NCI-H526 (cell line): ENCODE measurements at places on chromosomes 6 and 20.

DNA sequence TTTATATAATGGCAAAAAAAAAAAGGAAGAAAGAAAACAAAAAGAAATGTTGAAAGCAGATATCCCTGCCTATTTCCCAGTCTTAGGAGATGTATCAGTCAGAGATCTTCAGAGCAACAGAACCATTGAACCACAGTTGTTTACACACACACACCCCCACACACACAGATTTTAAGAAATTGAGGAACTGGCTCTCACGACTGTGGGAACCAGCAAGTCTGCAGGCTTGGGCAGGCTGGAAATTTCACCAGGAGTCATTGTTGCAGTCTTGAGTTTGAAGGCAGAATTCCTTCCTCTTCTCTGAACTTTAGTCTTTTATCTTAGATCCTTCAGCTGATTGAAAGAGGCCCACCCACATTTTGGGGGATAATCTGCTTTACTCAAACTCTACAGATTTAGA, 380.9 kb downstream of the CDKAL1 start:
- DNase-seq, result no peak

DNA sequence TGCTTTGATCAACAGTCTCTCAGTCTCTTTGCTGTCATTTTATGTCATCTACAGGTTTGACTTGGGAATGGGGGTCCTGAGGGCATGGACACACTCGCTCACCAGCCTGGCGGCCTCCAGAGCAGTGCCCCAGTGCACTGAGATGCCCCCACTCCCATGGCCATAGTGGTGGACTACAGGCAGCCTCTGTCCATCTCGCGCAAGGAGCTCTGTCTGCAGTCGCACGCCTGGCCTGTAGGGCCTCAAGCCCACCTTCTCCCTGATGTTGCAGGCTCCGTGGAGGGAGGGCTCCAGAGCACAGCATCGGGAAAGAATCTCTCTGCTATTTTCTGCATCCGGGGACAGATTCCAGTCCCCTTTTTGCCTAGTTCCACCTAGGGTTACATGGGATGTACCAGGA, 22.6 kb downstream of the DDO start:
- DNase-seq, result no peak

GRCh38 chr6:108877046-108877751, 29.0 kb downstream of the ARMC2 start:
- DNase-seq, result no peak

DNA sequence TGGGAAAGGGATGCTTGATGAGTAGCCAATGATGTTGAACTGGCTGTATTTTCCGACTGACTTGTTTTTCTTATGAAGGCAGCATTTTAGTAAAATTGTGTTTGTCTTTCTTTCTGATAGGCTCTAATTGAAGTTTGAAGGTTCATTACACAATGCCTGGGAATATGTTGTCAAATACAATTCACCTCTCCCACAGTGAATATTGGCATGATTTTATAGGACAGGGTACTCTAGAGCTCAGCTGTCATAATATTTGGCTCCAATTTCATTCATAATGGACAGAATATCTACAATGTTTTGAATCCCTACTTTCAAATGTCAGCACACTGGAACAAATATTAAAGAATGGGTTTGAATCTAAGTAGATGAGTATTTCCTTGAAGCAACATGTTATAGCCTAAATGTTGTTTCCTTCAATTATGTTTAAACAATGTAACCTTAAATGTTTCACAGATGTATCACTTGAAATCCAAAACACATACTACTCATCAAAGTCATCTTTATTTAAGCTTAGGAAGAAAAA, 81.4 kb downstream of the LAMA2 start:
- DNase-seq, result no peak

GRCh38 chr20:4763723-4764510, 42.2 kb downstream of the PRND start:
- no peak for DNase-seq

DNA sequence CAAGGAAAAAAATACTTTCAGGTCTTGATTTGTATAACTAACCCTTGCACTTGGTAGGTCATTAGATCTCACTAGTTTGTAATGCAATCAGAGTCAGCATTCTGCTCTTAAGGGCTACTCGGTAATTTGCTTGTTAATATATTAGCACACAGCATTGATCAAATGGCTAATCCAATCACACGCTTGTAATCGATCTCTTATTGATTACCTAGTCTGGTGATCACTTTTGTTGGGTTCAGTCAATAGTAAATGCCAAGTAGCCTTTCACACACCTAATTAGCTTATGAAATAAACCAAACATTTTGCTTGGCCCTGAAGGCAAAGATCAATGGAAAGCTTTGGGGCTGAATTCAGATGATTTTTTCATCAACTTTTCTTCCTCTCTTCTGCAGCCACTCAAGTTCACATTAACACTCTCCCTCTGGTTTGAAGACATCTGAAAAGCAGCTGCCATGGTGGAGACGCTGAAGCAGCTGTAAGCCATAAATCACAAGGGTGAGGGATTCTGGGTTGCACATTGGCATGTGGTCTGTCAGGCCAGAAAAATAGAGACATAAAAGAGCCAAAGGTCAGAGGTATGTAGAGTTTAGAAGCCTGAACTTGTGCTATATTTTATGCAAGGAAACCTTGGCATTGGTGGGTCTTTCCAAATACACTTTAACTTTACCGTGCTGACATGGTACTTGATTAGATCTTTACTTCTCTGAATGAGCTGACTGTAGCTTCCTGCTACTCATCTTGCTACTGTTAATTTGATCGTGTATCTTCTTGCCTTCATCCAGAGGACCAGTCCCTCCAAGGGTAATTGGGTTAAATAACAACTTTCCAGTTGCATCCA, 234.4 kb downstream of the SIM1 start:
- no peak for DNase-seq

DNA sequence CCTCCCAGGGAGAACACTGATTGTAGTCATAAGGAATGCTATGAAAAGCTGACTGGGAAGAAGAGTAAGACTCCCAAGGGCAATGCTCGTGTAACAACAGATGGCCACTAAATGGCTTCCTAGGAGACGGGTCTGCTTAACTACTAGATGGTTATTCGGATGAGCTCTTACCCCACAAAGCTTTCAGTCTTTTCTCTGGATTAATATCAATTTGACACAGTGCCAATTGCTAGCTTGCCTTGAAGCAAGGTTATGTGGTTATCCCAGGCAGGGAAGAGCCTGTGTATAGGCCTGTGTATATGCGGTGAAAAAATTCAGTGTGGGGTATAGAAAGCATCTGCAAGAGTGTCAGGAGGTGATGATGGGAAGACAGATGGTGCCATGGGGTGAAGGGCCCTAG, 86.4 kb upstream of the NOX3 start:
- no peak for DNase-seq

GRCh38 chr20:16475225-16475624, 98.0 kb downstream of the KIF16B start:
- peak; percentile 31 for DNase-seq

DNA sequence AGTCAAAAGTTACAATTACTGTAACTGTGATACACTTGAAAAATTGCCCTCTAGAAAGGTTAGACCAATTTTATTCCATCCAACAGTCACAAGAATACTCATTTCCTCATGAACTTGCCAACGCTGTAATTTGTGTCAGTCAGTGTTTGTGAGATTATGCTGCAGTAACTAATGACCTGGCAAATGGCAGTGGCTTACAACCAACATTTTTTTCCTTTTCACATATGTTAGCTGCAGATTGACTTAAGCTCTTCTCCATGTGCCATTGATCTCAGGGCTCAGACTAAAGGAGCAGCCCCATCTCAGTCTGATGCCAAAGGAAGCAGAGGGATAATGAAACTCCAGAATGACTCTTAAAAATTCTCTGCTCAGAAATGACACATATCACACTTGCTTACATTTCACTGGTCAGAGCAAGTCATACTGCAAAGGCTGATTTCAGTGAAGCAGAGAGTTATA, 92.3 kb upstream of the ELOVL5 start:
- no peak for DNase-seq

- DNase-seq, result no peak
These were observed 5.1 kb upstream of the EPHA7 start for GRCh38 chr6:93424303-93425064.

DNA sequence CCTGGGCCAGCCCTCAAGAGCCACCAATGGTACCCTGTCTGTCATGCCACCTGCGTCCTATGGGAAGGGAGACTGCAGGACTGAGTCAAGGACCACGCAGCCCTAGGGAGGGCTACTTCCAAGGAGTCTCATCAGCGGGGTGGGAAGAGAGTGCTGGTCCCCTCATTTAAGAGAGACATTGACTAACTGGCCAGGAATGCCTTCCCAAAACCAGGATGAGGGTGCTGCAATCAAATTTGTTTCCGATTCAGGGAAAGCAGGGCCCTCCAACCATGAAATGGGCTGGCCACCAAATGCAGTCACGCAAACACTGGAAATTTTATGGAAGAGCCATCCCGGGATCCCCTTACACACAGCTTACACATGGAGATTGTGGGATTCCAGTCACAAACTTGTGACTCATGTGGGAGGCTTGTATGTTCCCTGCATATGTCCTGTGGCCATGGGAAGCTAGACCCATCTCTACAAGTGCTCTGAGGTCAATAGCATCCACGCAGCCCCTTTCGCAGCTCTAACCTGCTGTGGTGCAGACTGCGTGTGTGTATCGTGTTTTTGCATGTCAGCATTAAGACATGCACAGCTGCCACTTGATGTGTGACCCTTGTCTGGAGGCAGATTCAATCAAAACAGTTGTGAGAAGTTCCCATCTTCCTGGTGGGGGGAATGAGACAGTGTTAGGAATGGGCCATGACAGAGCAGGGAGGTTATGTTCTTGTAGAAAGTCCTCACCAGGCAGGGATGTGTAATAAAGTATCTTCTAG, 53.0 kb upstream of the CST7 start:
- DNase-seq, result no peak

DNA sequence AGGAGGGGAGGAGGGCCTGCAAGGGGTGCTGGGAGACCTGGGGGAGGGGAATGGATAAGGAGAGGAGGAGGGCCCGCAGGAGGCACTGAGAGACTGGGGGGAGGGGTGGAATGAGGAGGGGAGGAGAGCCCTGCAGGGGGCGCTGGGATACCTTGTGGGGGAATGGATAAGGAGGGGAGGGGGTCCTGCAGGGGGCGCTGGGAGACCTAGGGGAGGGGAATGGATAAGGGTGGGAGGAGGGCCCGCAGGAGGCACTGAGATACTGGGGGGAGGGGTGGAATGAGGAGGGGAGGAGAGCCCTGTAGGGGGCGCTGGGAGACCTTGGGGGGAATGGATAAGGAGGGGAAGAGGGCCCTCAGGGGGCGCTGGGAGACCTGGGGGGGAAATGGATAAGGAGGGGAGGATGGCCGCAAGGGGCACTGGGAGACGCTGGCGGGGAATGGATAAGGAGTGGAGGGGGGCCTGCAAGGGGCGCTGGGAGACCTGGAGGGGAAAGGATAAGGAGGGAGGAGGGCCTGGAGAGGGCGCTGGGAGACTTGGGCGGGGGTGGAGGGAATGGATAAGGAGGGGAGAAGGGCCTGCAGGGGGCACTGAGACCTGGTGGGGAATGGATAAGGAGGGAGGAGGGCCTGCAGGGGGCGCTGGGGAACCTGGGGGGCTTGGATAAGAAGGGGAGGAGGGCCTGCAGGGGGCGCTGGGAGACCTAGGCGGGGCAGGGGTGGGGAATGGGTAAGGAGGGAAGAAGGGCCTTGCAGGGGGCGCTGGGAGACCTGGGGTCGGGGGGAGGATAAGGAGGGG, 1.3 kb upstream of the CTCFL start:
- DNase-seq, result peak; percentile 30

- no peak for DNase-seq
These were observed 2.2 kb downstream of the APCDD1L start for GRCh38 chr20:58512808-58513552.

DNA sequence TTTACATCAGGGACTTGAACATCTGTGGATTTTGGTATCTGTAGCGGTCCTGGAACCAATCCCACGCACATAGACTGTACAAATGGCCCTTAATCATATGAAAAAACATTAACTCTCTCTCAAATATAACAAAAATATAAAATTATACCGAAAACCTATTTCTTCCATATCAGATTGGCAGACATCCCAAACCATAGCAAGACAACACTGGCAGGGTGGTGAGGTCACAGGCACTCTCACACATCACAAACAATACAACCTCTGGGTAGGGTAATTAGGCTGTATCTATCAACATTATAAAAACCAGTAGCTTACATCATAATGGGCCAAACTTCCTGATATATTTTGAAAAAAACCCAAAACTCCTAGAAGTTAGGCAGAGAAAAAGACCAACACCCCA, 40.9 kb downstream of the OVOL2 start:
- DNase-seq, result no peak

DNA sequence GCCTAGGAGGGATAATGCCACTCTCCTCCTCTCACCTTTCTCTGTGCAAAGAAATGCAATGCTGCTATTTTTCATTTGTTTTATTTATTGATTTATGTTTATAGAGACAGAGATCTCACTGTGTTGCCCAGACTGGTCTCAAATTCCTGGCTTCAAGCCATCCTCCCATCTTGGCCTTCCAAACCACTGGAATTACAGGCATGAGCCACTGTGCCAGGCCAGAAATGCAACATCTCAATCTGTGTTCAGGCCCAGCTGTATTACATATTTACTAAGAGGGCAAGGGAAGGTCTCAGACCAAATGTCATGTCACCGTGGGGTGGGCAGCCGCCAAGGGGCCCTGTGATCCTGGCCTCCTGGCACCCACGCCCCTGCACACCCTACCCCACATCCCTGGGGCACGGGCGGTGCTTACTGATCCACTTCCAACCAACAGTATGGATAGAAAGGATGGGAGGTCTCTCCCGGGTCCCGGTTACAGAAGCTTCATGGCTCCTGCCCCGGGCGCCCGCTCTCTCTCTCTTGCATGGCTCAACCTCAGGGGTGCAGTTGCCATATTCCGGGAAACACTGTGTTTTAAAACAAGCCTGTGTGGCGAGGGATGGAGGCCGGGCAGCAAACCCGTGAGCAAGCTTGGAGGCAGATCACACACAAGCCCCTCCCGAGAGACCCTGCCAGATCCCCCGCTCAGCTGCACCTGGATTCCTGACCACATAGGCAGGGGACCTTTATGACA, 111.8 kb downstream of the AGPAT4 start:
- no peak for DNase-seq

DNA sequence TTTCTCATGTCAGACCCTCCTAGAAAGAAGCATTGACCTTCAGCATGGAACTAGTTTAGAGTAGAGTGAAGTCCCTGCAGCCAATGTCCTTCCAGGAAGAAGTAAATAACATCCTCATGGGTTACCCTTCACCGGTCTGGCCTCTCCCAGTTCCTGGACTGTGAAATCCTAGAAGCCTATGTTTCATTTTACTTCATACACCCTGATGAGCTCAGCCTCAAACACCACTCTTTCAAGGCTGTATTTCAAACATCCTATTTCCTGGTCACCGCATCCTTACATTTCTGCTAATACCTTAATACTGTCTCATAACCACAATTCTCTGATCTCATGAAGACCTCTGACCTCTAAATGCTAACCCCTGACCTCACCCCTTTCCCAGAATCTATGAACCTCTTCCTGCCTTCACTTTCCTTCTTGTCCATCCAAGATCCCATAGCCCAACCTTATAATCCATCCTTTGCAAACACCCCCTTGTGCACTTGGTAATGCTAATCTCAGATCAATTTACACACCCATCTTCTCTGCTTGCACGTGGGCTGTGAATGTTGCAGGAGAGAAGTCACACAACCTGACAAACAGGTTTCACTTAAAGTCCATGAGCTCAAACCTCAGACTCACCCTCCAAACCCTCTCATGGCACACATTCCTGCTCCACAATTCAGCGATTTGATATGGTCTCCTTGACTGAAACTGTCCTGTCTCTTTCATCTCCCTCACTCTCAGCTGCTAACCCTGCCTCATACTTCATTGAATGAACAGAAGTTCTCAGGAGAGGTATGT, 30.2 kb downstream of the SLC2A10 start:
- DNase-seq, result peak; percentile 30

- DNase-seq, result no peak
These were observed 4.7 kb downstream of the DNTTIP1 start for GRCh38 chr20:45796337-45797065.

- DNase-seq, result no peak
These were observed 809.6 kb downstream of the TENT5A start for GRCh38 chr6:80942911-80943310.
